ENCODE measurements at places on chromosomes 7 and 10.

DNA sequence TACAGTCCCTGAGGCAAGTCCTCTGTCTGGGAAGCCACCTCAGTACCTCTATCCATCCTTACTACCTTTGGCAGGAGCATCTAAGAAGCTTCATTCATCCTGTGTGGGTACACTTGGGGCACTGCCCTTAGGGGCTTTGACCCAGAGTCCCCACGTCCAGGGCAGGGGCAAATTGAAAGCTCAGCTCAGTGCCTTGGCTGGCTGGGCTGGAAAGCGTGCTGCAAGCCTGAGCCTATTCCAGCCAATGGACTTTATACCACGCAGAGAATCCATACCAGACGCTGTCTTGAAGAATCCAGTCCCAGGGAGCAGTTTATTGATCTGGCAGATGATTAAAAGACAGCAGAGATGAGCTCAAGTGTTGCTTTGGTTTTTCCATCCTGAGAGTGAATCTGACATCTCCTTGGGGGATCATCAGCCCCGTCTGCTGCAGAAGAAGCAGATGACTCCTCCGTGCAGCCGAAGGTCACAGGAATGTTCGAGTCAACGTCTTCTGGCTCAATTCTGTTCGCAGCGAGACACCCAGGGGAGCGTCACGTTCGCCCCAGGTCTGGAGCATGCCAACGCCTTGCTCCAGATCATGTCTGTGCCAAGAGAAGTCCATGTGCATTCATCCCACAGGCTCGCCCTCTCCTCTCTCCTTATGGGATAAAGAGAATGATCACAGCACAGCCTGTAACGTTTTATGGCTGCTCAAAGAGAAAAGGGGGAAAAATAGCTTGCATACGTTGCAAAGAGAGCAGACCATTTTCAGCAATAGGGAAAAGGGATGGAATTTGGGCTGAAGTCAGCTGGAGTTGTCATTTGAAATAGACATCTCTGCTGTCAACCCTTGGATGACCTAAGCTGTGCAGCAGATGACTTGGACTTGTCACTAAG, 35.8 kb upstream of the LYZL1 start:
- no peak for DNase-seq

DNA sequence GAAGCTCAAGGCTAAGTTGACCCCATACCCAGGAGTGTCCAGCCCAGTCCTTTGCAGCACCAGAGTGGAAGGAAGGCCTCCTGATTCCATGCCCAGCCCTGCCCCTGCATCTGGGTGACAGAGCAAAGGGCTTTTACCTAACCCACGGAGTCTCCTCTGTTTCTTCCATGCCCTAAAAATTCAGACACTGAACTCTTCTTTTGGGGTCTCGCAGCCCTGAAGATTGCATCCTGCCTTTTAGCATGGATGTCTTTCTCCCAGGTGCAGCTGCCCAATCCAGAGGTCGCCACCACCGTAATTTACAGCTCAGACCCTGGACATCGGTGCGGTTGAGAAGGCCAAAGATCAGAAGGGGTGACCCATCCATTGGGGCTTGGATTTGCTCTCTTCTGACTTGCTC, 50.8 kb downstream of the CXCL12 start:
- DNase-seq = no peak

DNA sequence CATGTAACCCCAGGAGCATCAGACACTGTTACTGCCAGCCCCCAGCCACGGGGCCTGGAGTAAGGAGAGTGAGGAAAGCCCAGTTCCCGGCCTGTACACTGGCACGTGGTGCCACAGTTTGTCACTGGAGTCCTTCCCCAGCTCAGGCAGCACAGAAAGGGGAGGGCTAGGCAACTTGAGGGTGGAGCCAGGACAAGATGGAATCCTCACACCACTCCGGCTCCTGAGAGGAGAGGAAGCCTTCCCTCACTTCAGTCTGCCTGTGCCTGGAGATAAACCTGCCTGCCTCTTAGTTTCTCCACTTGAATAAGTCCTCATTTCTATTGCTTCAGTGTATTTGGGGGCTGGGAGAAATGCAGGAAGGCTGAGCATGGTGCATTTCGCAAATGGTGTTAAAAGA, 176.0 kb downstream of the KIAA1217 start:
- DNase-seq = no peak

DNA sequence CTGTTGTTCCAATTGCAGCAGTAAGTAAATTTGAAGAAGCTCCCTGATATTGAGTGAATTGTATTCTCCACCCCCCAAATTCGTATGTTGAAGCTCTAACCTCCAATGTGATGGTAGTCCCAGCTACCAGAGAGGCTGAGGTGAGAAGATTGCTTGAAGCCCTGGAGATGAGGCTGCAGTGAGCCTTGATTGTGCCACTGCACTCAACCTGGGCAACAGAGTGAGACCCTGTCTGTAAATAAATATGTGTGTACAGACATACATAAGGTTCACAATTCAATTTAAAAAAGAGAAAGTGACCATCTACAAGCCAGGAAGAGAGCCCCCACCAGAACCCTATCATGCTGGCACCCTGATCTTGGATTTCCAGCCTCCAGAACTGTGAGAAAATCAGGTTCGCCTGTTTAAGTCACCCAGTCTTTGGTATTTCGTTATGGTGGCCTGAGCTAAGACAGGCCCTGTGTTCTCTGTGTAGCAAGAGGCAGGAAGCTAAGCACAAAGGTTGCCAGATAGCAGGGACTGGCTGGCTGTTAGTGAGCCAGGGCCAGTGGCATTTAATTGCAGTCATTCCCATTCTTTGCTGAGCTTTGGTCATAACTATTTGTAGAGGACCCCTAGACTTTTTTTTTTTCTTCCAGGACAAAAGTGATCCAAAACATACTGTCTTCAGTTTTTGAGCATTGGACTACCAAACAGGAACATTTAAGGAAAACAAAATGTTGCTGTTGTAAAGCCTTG, 45.6 kb downstream of the AUTS2 start:
- no peak for DNase-seq

DNA sequence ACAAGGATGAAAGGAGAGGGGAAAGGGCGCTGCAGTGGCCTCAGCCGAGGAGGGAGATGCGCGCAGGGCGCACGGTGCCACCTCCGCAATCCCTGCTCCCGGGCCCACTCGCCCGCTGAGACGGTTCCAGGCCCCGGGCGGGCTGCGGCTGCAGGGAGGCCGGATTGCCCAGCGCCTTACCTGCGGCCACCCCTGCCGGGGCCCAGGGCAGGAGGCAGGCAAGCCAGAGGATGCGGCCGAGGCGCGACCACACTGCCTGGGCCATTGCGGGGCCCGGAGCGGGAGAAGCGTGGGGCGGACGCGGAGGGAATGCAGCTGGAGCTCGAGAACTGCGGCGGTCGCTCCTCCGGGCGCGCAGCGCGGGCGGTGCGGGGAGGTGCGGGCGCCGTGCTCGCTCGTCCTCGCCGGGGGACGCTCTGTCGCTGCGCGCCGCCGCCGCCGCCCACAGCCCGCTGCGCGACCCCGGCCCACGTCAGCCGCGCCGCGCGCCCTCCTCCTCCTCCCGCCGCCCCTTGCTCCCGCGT, at the start of gene TMEM130:
Gene TMEM130 (minus strand): TSS at position 418 of the 524 bp plus-strand sequence. CDS start 153 bp downstream, at position 265.
- no peak for DNase-seq

DNA sequence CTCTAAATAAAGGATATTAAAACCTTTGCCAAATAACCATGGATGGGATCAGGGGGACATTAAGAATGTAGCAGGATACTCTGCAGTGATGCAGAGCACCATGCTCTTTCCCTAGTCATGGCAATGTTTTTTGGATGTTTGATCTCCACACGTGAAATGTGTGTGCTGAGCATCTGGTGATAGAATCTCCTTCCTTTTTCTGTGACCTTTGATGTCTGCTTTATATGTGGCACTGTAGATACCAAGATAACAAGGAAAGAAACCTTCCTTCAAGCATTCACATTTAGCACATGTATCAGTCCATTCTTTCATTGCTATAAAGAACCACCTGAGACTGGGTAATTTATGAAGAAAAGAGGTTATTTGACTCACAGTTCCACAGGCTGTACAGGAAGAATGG, 87.7 kb upstream of the CYP2C9 start:
- DNase-seq = no peak

DNA sequence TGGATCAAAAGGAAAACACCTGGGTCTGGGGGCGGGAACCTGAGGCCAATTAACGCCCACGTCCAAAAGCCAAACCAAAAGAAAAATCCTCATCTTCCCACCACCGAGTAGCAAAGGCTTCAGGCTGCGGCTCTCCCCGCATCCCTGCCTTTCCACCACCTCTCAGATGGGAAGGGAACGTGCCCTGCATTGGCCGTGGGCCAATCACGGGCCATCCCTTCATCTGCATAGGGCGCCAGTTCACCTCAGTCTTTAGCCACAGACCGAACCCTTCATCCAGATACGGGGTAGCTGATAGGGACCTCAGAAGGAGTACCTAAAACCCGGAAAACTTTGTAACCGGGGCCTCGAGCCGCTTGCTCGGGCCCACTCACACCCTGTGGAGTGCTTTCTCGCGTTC, 626 bp downstream of the PRPF18 start:
- DNase-seq = no peak

DNA sequence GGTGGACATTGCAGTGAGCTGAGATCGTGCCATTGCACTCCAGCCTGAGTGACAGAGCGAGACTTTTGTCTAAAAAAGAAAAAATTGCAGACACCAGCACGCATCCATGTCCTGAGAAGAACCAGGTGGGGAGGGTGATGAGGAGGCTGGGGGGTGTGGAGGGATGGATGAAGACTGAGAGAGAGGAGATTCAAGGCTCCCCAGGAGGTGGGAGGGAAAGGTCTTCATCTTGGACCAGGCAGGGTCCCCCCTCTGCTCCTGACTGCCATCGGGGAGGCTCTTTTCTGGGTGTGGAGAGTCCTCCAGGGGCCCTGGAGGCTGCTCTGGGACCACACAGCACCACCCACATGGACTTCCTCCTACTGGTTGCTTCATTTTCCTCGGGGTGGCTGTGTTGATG, 1.5 kb downstream of the SCART1 start:
- DNase-seq = no peak

DNA sequence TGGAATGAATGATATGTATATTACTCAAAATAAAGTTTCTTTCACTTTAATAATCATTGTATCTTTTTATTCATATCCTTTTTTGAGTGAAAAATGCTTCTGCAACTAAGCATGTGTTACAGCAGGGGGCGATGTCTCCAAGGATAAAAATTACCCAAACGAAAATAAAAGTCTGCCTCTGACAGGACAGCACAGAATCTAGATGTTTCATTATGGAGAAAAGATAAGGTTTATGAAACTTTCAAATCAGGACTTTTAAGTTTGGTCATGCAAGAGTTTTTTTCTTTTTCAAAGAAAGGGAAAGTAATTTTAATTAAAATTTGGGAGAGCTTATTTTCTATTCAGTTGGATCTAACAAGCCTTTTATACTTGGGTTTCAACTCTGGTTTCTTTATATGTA, 48.4 kb downstream of the TES start:
- DNase-seq = peak; percentile 17

- peak; percentile 47 for DNase-seq
Observed at GRCh38 chr10:5291501-5292195, 73.1 kb upstream of the UCN3 start.

DNA sequence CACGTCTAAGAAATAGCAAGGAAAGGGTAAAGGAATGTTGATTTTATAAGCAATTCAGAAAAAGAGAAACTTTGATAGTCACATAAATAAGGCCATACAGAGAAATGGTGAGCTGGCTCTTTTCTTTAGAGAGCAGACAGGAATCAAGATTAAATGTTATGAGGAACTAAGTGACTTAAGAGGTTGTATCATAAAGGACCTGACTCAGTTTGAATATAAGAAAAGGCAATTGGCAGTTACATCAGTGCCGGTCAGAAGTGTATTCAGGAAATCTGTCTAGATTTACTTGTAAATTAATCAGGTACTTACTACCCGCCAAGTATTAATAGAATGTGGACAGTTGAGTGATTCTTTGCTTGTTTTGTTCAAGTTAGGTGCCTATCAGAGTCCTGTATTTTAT, 2.1 kb downstream of the MRPL32 start:
- DNase-seq = no peak

DNA sequence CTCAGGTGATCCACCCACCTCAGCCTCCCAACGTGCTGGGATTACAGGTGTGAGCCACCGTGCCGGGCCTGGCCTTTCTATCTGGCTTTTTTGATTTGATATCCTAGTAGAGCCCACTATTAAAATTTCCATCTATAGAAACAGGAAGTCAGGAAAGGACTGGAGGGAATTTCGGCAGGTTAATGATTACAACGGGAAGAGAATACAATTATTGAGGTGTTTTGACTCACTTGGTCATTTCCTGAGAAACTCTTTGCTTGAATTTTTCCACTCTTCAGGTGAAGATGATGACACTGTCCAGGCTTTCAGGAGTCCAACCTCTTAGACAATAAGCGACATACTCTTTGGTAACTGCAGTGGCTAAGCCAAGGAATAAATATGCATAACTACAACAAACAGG, 1.1 kb upstream of the MKLN1 start:
- no peak for DNase-seq

- no peak for DNase-seq
Observed at GRCh38 chr10:89307269-89307577, 5.4 kb downstream of the IFIT2 start.

DNA sequence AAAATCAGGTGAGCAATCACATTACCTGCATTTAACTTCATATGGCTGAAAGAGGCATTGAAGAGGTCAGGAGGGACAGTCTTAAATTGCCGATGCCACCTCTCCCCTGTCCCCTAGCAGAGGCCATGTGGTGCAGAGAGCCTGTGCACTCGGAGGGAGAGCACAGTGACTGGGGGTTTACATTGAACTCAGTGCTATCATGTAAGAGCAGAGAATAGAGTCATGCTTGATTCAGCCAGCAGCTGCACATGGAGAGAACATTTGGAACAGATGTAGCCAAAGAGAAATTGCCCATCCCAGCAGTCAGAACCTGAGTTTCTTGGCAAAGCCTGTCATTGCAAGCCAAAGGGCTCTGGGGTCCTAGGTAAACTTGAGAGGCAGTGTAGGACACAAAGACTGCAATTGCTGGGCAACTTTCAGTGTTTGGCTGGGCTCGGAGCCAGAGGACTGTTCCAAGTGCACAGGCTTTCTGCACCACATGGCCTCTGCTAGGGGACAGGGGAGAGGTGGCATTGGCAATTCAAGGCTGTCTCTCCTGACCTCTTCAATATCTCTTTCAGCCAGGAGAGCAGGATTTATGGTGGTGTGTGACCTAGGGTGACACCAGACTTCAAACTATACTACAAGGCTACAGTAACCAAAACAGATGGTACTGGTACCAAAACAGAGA, 267.1 kb downstream of the REEP3 start:
- peak; percentile 5 for DNase-seq

- no peak for DNase-seq
Observed at GRCh38 chr7:115015619-115016018, 93.7 kb downstream of the MDFIC start.

DNA sequence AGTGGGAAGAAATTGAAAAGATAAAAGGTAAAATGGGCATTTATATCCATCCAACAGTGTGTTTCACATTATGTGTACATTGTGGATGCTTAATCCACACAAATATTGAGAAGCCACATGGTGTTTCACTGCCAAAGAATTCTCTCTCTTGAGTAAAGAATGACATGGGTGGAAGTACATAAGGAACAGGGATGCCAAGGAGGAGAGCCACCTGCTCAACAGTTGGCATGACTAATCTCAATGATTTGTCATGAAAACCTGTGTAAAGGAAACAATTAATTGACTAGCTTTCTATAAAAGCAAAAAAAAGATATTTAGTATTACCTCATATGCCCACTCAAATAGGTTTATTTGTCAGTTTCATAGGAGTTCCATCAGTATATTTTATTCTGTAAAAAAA, 43.1 kb downstream of the MAGI2 start:
- no peak for DNase-seq
